ENCODE measurements at places on chromosomes 11 and 22. TPM values are rescaled to one million over a fixed set of nuclear protein-coding genes. Genes with fewer than 3 reads are reported as not detected.

SLC22A6 gene
- not detected for total RNA-seq

WNT7B gene
- total RNA-seq, result not detected

TMEM151A gene
- total RNA-seq, result not detected

OR5T1 gene
- total RNA-seq, result not detected

MMP13 gene
- not detected for total RNA-seq

OSBP2 gene
- total RNA-seq, result 9.9 TPM

ALDH3B1 gene
- not detected for total RNA-seq

OR2AT4 gene
- not detected for total RNA-seq

OR10A6 gene
- total RNA-seq, result not detected

HORMAD2 gene
- total RNA-seq, result not detected

ZW10 gene
- 7.7 TPM for total RNA-seq

KCNJ4 gene
- not detected for total RNA-seq

IL17REL gene
- total RNA-seq, result 0.57 TPM

NNMT gene
- not detected for total RNA-seq

PLAAT2 gene
- not detected for total RNA-seq

SPCS2 gene
- 73.2 TPM for total RNA-seq

OR5AL1 gene
- total RNA-seq, result not detected

SCGB1A1 gene
- total RNA-seq, result not detected

ANKK1 gene
- 0.89 TPM for total RNA-seq

UPK2 gene
- total RNA-seq, result not detected

PANX2 gene
- total RNA-seq, result not detected

CCDC85B gene
- 20.7 TPM for total RNA-seq

SLC22A25 gene
- total RNA-seq, result not detected

UCP3 gene
- 5.6 TPM for total RNA-seq

MS4A6E gene
- total RNA-seq, result not detected

NLRP6 gene
- 1.8 TPM for total RNA-seq

KCNJ1 gene
- not detected for total RNA-seq

IGF2 gene
- 0.07 TPM for total RNA-seq

ANO5 gene
- not detected for total RNA-seq

FREY1 gene
- 1.8 TPM for total RNA-seq

PTPN5 gene
- not detected for total RNA-seq

GLYATL1B gene
- not detected for total RNA-seq

EML3 gene
- total RNA-seq, result 165 TPM

OR56A3 gene
- total RNA-seq, result not detected

C2CD3 gene
- total RNA-seq, result 46.4 TPM

PATE4 gene
- not detected for total RNA-seq

DNAJC24 gene
- total RNA-seq, result 13.5 TPM

MIF gene
- 202 TPM for total RNA-seq

TP53I11 gene
- 17.4 TPM for total RNA-seq

SPDYC gene
- not detected for total RNA-seq

MED15 gene
- 397 TPM for total RNA-seq

PLA2G3 gene
- total RNA-seq, result not detected

CSF2RB gene
- total RNA-seq, result 27.0 TPM

ATG16L2 gene
- total RNA-seq, result 89.9 TPM

MEI1 gene
- 106 TPM for total RNA-seq

FGF4 gene
- total RNA-seq, result not detected

TRIM49 gene
- not detected for total RNA-seq

CARNS1 gene
- total RNA-seq, result 7.8 TPM

C11orf97 gene
- total RNA-seq, result not detected

TREH gene
- total RNA-seq, result not detected

TMEM191B gene
- 3.5 TPM for total RNA-seq

LDHAL6A gene
- total RNA-seq, result not detected

NCAM1 gene
- 0.79 TPM for total RNA-seq

FGF3 gene
- not detected for total RNA-seq

ALDH3B2 gene
- not detected for total RNA-seq

TRIM51 gene
- total RNA-seq, result not detected

APOBEC3F gene
- total RNA-seq, result 17.6 TPM

HEPHL1 gene
- not detected for total RNA-seq
